ENCODE measurements at places on chromosomes 13 and 19.

- no peak for DNase-seq
Observed at GRCh38 chr19:6693681-6694080, 23.7 kb upstream of the TNFSF14 start.

GRCh38 chr13:100306030-100306429, 217.1 kb downstream of the PCCA start:
- DNase-seq: no peak

- DNase-seq: no peak
Observed at GRCh38 chr19:55635334-55635717, 5.5 kb upstream of the ZNF580 start.

DNA sequence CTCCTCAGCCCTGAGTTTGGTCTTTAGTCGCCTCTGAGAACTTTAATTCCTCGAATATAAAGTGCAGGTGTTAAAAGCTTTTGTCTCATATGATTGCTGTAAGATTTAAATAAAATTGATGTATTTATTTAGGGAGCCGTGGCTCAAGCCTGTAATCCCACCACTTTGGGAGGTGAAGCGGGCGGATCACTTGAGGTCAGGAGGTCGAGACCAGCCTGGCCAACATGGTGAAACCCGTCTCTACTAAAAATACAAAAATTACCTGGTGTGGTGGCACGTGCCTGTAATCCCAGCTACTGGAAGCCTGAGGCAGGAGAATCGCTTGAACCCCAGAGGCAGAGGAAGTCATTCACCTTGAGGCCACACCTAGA, 559 bp upstream of the SLC1A5 start:
- no peak for DNase-seq

GRCh38 chr13:46720189-46720588, 76.8 kb downstream of the ESD start:
- DNase-seq: peak; percentile 28
